ENCODE measurements at places on chromosomes 16 and 17.

DNA sequence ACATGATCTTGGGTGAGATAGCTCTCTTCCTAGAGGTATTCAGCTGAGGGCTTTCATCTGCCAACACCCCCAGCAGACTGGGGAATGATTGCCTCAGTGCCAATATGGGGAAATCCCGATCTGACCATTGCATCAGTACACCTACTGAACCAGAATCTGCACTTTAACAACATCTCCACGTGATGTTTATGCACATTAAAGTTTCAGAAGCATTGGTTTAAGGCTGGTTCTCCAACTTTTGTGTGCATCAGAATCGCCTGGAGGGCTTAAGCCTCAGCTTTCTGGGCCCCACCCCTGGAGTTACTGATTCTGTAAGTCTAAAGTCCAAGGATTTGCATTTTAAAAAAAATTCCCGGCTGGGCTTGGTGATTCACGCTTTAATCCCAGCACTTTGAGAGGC is 123.6 kb upstream of the MED13 start:
- DNase-seq = no peak

GRCh38 chr17:17440938-17441675 is 35.7 kb upstream of the MED9 start:
- DNase-seq = no peak

DNA sequence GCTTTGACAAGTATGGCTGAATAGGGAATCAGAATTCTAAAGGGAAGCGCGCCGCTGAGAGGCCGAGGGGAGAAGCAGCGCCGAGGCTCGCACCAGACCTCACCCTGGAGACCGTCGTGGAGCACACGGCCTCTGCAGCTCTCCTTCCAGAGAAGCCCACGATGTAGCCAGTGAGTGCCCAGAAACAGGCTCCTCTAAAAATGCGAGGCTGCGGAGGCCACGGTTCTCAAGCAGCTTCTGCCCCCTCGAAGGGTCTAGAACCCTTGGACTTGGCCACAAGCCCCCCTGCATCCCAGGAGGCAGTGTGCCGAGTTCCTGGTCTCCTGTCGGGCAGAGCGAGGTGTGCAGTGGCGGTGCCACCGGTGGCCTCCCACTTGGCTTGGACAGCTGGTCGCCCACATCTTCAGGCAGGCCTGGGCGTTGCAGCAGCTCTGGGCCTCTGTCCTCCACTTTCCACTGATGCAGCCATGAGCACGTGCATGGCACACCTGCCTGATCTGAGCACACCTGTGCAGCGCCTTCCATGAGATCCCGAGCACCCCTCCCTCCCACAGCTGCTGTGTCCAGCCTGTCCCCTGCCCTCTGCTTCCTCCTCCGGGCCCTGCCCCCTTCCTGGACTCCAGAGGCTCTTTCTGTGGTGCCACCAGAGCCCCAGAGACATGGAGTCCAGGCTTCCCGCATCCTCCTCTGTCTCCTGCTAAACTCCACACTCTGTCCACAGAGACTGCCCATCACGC is 18.9 kb upstream of the WDR45B start:
- DNase-seq = no peak

DNA sequence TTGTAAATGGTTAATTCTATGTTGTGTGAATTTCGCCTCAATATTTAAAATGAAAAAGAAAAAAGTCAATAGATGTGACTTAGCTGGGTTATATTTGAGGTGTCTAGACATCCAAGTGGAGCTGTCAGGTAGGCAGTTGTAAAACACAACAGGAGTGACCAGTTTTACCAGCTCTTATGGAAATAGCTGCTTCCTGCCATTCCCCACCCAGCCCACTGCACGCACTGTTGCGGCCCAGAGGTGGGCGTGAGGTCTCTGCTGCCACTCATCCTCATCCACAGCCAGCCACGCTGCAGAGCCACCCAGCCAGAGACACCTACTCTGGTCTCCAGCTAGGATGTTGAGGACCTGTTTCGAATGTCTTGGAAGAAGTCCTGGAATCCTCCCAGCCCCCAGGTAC is 3.4 kb upstream of the CARD14 start:
- no peak for DNase-seq

GRCh38 chr16:12096157-12096777 is 119.7 kb downstream of the SNX29 start:
- DNase-seq = no peak

DNA sequence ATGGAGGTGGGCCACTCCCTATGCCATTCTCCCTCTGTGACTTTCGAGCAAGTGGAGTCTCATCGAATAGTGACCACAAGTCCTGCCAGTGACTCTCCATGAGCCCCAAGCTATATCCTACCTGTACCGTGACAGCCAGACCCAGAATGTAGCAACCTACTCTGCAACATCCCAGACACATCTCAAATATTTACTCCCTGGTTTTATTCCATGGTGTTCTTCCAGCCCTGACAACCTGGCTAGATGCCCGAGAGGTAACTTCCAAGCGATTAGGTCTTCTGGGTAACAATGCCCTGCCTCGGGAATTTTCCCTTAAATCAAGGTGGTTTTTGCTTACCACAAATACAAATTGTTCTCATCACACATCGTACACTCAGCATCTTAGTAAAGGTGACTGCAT is 211.7 kb downstream of the ZFHX3 start:
- DNase-seq = no peak

DNA sequence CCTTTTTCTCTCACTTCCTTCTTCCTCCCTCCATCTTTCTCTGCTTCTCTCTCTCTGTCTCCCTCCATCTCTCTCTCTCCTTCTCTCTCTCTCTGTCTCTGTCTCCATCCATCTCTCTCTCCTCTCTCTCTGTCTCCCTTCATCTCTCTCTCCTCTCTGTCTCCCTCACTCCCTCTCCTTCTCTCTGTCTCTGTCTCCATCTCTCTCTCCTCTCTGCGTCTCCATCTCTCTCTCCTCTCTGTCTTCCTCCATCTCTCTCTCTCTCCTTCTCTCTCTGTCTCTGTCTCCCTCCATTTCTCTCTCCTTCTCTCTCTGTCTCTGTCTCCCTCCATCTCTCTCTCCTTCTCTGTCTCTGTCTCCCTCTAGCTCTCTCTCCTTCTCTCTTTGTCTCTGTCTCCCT is 194.1 kb downstream of the GSG1L start:
- DNase-seq = no peak

Data from skin of body (tissue), 3 donors.